Choroid plexus epithelial cell (primary cell): ENCODE measurements at places on chromosomes 11 and 22.

DNA sequence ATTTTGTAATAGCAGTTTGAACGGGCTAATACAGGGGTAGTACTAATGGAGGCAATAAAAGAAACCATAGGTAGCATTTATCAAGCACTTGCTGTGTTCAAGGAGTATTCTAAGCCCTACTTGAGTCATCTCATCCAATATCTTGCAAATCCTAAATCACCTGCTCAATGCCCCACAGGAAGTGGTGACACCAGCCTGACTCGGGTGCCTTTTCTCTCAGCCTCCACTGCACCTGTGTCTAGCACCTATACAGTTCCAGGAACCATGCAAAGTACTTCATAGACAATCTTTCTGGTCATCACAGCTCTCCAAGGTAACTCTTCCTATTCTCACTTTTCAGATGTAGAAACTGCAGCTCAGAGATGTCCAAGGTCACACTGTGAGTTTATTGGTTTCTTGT lies 98.0 kb downstream of the PRR5L start:
- no peak for DNase-seq

GRCh38 chr11:86728562-86728961 lies 56.1 kb upstream of the ME3 start:
- DNase-seq = no peak

DNA sequence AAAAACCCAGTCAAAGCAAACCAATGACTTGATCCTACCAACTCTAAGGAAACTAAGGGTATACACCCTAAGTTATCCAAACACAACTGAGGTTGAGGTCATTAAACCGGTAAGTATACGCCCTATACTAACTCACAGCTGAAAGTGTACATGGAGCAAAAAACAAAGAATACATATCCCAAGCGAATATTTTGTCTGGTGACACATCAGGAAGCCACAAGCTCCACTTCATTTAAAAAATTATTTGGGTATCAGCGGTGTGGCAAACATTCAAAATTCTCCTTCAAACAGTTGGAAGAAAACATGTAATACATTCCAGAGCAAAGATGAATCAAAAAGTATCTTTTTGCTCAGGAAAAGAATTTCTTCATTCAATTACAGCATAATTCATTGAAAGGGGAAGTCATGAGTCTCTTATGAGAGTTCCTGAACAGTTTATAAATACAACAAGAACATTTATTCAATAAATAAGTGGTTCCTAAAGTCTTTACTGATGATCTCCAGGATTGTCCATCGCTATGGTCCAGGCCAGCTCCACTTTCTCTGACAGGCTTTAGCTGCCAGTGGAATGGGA lies 4.5 kb upstream of the JAML start:
- DNase-seq = no peak

DNA sequence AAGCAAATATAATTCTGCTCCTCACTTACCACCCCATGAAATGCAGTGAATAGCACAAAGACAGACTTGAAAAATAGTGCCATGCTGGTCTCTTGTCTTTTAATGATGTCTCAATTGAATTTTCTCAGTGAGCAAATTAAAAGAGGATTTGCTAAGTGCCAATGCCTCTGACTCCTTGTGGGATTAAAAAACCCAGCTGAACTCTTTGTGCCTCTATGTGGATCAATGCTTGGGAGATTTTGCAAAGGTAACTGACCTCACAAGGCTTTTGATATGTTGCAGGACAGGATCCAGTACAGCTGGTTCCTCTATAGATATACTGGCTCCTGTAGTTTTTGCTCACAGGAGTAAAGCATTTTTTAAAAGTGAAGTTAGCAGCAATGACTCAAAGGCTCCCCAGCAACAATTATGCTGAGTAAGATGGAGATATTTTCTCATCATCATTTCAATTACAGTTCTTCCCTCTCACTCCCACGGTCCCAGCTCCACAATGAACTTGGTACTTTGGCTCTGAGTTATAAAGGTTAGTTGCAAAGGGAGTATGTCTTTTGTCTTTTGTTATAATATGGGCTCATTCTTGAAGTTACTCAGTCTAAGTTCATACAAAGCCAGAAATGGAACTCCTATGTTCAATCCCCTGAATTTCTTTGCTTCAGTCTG lies 471.5 kb downstream of the LRRC4C start:
- no peak for DNase-seq

- no peak for DNase-seq
Measured at GRCh38 chr11:1934335-1935155, 12.6 kb upstream of the MRPL23 start.

DNA sequence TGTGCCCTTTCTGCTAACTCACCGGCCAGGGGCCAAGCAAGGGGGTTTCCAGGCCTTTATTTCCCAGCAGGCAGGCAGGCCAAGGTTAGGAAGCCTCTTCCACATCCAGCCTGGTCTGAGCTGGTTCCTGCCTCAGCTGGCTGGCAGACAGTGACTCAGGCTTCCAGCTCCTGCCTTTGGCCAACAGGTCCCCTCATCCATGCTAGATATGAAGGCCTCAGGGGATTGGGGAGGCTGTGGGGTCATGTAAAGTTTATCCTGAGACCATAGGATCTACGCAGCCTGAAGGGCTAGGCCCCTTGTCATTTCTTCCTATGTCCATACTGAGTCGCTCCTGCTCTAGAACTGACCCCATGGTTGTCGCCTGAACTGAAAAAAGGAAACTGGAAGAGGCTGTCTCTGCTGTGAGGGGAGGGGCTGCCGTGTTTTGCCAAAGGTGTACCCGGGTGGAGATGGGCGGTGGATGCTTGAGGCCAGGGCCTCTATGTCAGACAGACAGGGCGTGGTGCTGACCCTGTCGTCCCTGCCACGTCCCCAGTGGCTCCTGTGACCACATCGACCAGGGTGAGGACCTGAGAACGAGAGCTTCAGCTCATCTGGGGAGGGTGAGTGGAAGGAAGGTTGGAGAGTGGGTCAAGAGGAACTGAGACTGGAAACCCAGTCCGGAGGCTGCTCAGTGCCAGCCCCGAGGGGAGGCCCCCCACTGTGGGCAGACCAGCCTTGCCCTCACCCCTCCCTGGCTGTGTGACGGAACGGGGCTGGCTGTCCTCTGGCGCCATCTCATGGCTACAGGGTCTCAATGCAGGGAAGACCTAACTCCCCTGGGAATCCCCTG lies 17.0 kb downstream of the P2RY6 start:
- DNase-seq = peak; percentile 76

DNA sequence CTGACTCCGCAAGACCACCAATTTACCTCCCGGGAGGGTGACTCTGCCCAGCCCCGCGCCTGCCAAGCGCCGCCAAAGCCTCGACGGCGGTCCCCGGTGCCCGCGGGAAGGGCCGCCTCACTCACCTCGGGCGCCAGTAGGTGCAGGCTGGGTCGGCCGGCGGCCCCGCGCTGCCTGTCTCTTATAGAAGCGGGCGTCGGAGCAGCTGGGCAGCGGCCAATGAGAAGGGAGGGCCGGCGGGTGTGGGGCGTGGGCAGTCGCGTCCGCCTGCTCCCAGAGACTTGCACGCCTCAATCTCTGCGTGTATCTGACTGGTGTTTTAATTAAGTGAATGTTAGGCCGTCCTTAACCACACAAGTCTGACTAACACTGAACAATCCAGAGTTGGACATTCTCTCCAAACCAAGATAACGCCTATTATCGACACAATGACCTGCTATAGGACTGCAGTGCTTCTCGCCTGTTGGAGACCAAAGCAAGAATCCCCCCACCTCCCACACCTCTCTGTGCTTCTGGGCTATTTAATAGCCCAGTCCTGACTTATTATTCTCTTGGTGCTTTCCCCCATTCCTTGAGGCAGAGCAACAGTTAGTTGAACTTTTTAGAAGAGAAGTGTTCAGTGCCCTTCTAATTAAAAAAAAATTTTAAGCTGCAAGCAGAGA lies at the start of gene TPH1:
TPH1 (minus strand) TSS at position 154 of the 662 bp plus-strand sequence. CDS start 5,507 bp downstream, outside the sequence.
- peak; percentile 27 for DNase-seq

DNA sequence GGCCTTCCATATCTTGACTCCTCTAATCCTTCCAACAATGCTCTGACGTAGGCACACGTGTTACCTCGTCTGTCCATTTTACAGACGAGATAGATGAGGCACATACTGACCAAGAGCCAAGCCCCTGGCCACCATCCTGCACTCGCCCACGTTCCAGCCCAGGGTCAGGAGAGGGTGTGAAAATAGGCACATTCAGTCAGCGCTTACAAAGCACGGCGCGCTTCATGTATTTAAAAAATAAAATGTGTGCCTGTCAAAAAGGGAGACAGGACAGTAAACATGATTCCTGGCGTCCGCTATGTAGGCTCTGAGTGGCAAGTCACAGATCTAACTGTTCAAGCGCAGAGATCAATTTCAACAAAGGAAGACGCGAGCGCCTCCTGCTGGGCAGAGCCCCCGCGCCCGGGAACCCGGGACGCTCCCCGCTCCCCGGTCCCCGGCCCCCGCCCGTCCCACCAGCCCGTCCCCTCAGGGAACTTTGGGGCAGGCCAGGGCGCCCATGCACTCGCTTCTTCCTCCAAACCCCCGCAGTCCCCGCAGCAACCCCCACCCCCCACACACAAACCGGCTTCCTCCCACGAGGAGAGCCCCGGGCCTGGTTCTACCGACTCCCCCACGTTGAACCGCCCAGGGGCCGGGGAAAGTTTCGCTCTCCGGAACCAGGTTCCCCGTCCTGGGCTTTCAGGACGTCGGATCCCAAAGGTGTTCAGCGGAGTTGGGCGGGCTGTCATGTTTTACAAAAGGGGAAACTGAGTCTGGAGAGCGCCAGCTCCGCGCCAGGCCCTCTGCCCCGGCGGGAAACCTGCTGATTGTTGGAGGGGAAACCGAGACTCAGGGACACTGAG lies 10.4 kb upstream of the C1QTNF6 start:
- peak; percentile 78 for DNase-seq

DNA sequence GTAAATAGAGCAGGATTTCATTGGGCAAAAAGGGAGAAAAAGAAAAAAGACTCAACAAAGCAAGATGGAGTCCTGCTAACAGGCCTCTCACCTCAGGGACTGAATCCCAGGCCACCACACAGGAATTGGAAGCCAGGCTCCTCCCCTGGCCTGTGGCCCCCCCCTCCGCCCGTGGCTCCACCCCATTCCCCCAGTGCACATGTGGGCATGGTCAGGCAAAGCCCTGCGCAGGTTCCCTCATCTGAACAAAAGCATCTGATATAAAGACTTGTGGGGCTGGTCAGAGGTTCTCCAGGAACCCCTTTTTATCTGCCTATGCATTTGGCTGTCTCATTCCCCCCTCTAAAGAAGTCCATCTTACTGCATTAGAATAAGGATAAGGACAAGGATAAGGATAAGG lies 46.0 kb upstream of the PAK1 start:
- DNase-seq = no peak

DNA sequence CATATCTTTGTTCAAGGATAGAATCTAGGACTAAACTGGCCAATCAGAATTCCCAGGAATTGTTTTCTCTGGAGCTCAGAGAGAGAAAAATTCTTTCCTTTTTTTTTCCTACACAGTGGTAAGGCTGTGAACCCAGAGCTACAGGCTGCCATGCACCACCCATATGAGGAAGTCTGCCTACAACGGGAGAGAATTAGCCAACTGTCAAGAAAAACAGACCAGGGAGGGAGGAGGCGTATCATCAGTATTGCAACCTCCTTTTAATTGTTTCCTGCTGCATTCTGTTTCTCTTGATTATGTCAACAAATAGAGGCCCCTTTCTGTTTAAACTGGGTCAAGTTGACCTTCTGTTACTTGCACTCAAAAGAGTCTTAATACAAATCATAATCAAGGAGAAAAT lies 176.5 kb upstream of the UBASH3B start:
- DNase-seq = no peak

- DNase-seq = no peak
Measured at GRCh38 chr11:100512475-100512874, 174.6 kb upstream of the ARHGAP42 start.

- DNase-seq = peak; percentile 5
Measured at GRCh38 chr22:28297504-28297903, 378.4 kb upstream of the PITPNB start.

GRCh38 chr11:119859684-119860083 lies 130.7 kb upstream of the NECTIN1 start:
- no peak for DNase-seq

- DNase-seq = no peak
Measured at GRCh38 chr22:50182176-50183081, 3.3 kb upstream of the TRABD start.

GRCh38 chr11:8008212-8008611 lies 21.1 kb downstream of the EIF3F start:
- DNase-seq = no peak
